Right atrium auricular region (tissue), 2 donors: ENCODE measurements at places on chromosomes 16 and 17.

- DNase-seq, result no peak
These were observed 33.1 kb downstream of the LGALS9 start for GRCh38 chr17:27663936-27664605.

DNA sequence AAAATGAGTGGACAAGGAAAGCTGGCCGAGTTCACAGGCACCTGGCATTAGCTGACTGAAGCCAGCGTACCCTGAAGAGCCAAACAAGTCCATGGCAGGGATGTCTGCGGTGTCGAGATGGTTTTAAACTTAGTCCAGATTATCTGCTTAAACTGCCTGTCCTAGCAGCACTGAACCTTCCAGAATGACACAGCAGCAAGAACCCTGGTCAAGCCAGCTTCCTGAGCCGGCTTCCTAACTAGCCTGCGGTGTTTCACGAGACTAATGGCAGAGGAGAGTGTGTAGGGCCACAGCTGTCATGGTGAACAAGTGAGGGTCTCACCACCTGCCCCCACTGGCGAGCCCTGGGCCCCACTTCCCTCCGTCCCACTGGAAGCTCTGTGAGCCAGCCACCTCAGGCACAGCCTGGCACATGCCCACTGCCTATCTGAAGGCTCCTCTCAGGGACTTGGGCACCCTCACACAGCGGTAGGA is 28.8 kb upstream of the MTSS2 start:
- DNase-seq, result no peak

- DNase-seq, result peak; percentile 67
These were observed 2.8 kb upstream of the SOCS1 start for GRCh38 chr16:11258553-11259492.

- DNase-seq, result no peak
These were observed at the start of gene IRX6 for GRCh38 chr16:55323637-55324271. IRX6 (plus strand) TSS chr16:55324203; CDS start chr16:55325092, 889 bp downstream.

DNA sequence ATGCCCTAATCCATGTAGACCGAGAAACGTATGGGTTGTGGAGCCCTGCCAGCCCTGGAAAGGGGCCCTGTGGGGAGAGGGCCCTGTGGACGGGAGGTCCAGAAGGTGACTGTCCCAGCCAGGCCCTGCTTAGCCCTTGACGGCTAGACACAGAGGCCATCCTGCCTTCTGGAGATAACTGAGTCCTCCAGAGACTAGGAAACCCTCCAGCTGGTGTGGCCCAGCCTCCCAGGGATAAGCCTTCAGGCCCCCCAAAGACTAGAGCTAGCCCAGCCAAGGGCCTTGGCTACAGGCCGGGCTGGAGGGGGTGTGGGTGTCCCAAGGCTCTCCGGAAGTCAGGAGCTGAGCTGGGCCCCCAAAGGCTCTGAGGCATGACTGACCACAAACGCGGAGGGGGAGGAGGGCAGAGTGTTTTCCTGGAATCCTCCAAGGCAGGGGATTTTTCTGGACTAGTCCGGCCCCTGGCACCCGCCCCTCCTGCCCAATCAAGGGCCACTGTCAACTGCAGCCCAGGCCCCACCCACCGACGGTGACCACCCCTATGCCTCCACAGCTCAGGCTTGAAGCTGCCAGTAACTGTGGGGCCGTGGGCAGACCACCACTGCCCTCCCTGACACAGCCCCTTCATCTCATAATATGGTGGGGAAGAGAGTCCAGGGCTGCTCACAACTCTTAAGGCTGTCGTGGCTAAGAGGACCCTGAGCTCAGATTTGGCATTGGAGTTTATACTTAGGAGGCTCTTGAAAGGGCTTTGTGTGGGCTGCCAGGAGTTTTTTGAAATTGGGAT is 885 bp upstream of the VASN start:
- peak; percentile 91 for DNase-seq

GRCh38 chr17:65712383-65713267 is 151.2 kb upstream of the AXIN2 start:
- no peak for DNase-seq

GRCh38 chr16:30949650-30950515 is 1.0 kb downstream of the ORAI3 start:
- peak; percentile 97 for DNase-seq

DNA sequence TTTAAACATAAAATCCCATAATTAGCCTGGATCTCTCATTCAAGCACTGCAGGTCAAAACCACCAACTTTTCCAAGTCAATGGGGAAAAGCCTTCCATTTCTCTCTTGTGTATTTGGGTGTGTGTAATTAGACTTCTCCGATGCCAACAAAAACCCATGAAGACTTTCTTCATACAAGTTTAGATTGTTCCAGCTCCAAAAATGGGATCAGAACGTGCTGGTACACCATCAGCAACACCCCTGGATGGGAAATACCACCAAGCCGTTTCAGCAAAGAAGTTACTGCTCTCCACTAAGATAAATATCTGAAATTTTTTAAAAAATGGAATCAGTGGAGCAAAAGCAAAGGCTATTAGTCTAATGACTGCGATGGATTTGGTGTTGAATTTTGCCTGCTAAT is 837.3 kb upstream of the SOX9 start:
- DNase-seq, result no peak

DNA sequence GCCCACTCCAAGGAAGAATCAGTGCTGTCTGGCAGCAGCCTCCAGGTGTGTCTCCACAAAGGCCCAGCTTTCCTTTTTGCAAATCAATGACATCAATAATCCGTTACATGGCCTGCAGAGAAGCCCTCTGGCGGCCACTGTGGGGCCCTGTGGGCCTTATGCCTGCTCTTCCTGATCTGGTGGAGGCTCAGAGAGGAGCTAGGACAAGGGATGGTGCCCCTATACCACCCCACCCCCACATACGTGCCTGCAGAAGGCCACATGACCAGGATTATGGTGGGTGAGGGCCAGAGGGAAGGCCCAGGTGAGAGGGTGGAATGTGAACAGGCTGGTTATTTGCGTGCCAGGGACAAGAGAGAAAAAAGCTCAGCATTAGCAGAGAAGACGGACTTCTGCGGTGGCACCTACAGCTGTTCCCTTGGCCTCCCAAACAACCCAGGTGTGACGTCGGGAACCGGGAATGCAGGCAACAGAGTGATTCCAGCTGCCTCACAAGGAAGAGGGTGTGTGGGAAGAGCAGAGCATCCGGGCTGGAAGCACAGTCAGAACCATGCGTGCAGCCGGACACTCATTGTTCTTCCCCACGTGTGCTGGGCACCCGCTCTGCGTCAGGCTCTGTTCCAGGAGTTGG is 22.5 kb downstream of the EIF4A3 start:
- no peak for DNase-seq

DNA sequence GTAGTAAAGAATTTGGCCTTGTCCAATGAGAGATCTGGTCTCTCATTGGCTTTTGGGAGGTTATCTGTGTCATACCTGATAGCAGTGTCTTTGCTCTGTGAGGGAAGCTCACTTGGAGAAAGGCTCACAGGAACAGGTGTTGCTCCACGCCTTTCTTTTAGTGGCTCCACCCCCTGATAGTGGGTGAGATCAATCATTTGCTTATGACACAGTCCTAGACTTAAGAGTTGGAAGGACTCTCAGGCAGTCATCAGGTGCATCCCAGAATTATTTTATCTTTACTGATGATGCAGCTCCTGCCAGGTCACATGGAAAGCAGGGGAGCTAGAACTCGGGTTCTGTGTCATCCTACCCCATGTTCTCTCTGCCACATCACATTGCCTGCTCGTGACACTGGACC is 59.3 kb downstream of the CENPV start:
- DNase-seq, result no peak

GRCh38 chr17:74369665-74370490 is 2.6 kb downstream of the GPR142 start:
- no peak for DNase-seq

DNA sequence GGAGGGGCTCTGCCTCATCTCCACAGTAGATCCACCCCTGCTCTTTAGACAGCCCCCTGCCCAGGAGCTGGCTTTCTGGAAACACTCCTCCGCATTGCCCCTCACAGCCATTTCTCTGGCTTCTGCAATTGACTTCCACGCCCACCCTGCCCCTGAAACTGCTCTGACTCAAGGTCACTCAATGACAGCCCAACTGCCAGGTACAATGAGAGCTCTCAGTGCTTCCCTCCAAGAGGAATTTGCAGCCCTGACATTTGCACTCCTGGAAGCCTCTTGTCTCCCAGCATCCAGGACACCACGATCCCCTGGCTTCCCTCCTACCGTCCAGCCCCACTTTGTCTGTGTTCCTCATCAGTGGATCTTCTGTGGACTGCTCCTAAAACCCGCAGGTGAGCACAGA is 421.5 kb downstream of the SOX9 start:
- no peak for DNase-seq

- no peak for DNase-seq
These were observed 39.9 kb downstream of the MSI2 start for GRCh38 chr17:57296231-57296630.

DNA sequence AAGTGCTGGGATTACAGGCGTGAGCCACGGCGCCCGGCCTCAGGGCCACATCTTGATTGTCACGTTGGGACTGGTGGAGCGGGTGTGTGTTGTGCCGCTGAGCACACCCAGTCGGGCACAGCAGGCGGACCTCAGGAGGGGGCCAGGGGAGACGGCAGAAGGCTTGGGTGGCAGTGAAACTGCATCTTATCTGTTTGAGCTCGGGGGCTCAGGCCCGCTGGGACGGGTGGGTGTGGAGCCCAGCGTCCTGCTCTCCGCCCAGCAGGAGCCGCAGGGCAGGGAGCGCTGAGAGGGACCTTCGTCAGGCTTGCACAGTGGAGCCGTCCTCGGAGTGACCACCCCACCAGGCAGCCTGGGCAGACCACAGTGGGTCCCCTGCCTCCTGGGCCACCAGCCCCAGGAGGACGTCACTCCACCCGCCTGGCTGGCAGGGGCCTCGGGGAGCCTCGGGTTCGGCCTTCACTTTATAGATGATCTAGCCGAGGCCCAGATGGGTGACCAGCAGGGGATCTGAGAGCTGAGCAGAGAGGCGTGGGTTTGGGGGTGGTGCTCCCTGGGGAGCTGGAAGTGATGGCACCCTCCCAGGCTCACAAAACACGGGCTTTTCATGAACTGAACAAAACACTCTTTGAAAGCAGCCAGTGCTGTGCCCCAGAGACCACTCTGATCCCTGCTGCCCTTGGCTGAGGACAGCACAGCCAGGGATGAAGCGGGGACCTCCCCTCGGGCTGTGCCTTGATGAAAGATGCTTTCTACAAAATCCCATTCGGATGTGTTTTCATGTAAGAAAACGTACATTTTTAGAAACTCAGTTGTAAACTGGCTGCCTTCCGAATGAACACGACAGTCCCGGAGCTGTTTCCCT is 181.1 kb downstream of the SEC14L1 start:
- no peak for DNase-seq

GRCh38 chr16:25138130-25138529 is 26.6 kb downstream of the LCMT1 start:
- no peak for DNase-seq

DNA sequence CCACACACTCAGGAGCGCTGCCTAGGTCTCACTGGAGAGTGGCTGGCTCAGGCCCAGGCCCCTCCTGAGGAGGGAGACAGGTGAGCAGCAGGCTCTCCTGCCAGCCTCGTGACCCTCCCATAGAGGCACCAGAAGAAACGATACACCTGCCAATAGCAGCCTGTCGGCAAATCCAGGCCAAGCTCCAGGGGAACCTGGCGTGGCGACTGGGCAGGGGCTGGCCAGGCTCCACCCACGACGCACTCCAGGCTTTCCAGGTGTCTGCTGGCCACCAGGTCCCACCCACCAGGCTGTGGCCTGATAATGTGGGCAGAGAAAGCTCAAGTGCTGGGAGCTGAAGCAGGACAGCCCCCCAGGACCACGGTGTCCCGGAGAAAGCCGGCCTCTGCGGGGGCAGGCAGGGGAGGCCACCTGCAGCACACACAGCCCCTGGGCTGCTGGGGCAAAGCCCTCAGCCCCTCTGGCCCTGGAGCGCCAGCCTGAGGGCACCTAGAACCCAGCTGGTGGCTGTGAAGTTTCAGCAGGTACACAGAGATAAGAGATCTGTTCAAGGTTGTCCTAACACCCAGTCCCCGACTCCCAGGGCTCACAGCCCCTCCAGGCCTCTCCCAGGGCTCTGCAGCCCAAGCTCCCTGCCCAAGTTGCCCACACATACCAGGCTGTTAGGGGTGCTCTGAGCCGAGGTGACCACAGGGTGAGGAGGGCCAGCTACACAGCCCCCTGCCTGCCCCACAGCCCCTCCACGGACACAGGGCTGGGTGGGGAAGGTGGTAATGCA is 2.4 kb downstream of the PGAP6 start:
- DNase-seq, result no peak

GRCh38 chr16:12570046-12570618 is 233.6 kb downstream of the CPPED1 start:
- DNase-seq, result no peak
